Fibroblast of mammary gland (primary cell): ENCODE measurements at places on chromosomes 5 and 9.

GRCh38 chr5:178325679-178326373 lies 93.2 kb upstream of the PHYKPL start:
- DNase-seq = no peak

GRCh38 chr5:111743988-111744387 lies 13.0 kb downstream of the NREP start:
- DNase-seq = peak; percentile 58

- DNase-seq = no peak
Measured at GRCh38 chr5:151001436-151001835, 19.0 kb upstream of the GPX3 start.

- no peak for DNase-seq
Measured at GRCh38 chr5:107118184-107119019, 552.3 kb downstream of the EFNA5 start.

DNA sequence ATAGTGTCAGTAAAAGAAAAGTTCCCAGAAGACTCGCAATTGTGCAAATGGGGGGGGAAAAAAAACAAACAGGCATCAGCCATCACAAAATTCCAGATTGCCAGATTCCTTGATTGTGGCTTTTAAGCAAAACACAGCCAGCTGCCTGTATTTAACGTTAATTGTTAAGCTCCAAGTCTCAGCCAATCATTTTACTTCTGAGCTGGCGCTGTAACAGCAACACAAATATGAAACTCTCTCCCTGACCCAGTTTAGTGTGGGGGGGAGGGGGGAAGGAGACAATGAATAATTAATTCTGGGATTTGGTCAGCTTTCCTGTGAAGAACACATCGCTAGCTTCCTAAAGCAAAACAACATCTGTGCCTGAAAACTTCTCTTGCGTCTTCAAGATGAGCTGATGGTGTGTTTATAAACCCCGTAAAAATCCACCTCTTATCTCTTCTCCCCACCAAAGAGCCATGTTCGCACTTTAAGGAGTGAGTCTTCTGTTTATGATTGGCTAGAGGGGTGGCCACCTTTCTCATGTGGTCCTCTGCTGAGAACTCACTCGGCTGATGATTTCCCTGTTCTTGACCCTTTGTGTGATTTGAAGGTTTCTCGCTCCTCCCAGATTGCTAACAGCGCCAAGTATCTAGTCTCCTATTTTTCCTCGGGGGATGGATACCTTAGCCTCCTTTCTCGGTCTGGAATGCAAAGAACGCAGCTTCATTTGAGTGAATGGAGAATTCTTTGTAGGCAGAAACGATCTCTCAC lies 160.2 kb upstream of the DAPK1 start:
- peak; percentile 24 for DNase-seq

GRCh38 chr5:125181159-125181558 lies 434.7 kb upstream of the ZNF608 start:
- peak; percentile 39 for DNase-seq

DNA sequence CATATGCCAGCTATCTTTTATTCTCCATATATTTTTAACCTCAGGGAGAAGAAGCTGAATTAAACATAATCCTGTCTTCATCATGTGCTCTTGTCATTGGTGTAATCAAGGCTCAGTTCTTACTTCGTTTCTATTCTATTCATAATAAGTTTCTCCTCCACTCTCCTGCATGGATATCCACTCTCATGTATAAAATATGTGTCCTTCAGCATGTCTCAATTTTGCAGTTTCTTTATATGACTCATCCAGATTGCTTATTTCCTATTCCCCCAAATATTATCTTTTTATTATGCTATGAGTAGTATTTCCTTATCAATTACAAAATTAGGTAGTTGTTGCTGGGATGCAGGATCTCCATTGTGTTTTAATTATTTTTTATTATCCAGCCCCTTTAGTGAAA lies 643.7 kb upstream of the ACO1 start:
- no peak for DNase-seq

GRCh38 chr9:92499701-92500100 lies 17.4 kb upstream of the ASPN start:
- no peak for DNase-seq

DNA sequence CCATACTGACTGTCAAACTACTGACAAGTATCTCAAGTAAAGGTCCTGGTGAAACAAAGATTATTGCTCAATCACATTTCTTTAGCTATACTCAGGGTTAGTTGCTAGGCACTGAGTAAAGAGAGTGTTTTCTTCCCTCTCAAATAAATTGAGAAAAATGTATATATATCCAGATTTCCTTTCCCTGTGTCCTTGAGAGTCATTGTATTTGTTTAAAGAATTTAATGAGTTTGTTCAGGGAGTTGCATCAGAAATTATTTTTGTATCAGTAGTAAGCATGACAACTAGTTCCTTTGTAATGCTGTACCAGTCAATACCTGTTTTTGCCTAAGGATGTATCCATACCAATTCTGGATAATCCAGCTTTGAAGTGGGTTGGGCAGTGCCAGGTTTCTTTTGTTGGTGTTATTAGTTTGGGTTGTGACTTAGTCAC lies 3.2 kb upstream of the ANKHD1 start:
- DNase-seq = peak; percentile 30

DNA sequence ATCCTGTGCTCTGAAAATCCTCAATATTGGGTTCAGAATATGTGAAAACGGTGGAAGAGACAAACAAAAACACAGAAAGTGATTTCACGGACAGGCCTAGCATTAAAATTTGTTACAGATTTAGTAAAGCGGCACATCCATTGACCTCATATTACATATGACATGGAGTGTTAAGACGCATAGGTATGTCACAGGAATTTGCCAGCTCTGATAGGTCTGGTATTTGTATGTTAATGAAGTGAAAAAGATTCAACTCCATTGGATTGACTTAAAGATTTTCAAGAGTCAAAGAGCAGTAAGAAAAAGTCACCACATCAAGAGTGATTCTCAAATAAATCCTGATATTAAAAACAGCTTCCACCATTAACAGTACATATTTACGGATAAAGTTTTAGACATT lies 396.5 kb upstream of the SEMA6A start:
- DNase-seq = no peak

- no peak for DNase-seq
Measured at GRCh38 chr5:150557509-150557872, 49.6 kb downstream of the NDST1 start.

DNA sequence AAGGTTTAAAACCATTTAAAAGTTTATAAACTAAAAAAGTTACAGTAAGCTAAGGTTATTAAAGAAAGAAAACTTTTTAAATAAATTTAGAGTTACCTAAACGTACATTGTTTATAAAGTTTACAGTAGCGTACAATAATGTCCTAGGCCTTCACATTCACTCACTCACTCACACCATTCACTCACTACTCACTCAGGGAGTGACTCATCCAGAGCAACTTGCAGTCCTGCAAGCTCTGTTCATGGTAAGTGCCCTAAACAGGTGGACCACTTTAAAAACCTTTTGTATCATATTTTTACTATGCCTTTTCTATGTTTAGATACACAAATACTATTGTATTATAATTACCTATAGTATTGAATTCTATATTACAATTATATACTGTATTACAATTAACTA lies 190.8 kb upstream of the RASA1 start:
- DNase-seq = peak; percentile 51

DNA sequence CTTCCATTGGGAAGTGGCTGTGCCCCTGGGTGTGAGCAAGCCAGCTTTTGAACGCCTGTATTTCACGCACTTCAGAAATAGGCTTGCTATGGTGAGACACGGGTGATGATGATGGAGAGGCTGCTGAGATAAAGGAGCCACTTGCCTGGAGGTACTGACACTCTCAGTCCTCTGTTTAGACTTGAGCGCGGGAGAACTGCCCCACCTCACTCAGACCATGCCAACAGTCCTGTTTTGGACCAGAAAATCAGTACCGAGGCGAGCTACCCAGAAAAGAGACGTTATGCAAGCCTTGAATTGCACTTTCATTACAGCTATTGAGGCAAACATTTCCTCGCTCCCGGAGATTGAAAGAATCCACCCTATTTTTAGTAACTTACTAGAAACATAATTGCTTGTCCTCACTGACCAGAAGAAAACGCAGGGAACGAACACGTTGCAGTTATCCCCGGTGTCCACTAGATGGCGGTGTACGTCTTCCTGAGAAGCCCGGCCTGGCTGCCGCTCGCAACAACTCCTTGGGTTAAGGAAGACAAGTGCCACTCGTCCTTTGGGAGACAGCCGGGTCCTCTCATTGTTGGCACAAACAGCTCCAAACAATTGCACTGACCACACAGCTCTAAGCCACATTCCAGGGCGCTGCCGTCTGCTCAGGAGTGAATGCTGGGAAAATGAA lies 142.4 kb downstream of the PSAT1 start:
- peak; percentile 79 for DNase-seq

GRCh38 chr5:83244516-83244915 lies 167.2 kb downstream of the XRCC4 start:
- DNase-seq = no peak

GRCh38 chr9:79610791-79611614 lies 39.2 kb downstream of the TLE4 start:
- DNase-seq = peak; percentile 88

GRCh38 chr5:125634216-125634835 lies 788.9 kb upstream of the GRAMD2B start:
- no peak for DNase-seq

GRCh38 chr5:83434946-83435345 lies 36.6 kb upstream of the VCAN start:
- peak; percentile 38 for DNase-seq
